DMS79 (cell line): ENCODE measurements at places on chromosomes 12 and 14.

- no peak for DNase-seq
These were observed 4.4 kb upstream of the DDX23 start for GRCh38 chr12:48856379-48856778.

GRCh38 chr12:115481141-115481540, 796.4 kb downstream of the MED13L start:
- no peak for DNase-seq

DNA sequence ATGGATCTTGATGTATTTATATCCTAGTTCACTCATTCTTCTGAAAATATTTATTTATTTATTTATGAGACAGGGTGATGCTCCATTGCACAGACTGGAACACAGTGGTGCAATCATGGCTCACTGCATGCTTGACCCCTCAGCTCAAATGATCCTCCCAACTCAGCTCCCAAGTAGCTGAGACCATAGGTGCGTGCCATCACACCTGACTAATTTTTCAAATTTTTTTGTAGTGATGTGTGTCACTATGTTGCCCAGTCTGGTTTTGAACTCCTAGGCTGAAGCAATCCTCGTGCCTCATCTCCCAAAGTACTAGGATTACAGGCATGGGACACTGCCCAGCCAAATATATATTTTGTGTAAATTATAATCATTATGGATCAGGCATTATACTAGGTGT, 595.6 kb upstream of the ATP2B1 start:
- no peak for DNase-seq

- no peak for DNase-seq
These were observed 21.6 kb upstream of the CNOT2 start for GRCh38 chr12:70221626-70222025.

GRCh38 chr12:110585231-110585799, 2.2 kb upstream of the PPTC7 start:
- no peak for DNase-seq

- no peak for DNase-seq
These were observed 10.0 kb downstream of the WNT1 start for GRCh38 chr12:48988030-48988649.
